ENCODE measurements at places on chromosomes 6 and 20.

- no peak for DNase-seq
These were observed 13.6 kb downstream of the RIPOR2 start for GRCh38 chr6:24922170-24922569.

DNA sequence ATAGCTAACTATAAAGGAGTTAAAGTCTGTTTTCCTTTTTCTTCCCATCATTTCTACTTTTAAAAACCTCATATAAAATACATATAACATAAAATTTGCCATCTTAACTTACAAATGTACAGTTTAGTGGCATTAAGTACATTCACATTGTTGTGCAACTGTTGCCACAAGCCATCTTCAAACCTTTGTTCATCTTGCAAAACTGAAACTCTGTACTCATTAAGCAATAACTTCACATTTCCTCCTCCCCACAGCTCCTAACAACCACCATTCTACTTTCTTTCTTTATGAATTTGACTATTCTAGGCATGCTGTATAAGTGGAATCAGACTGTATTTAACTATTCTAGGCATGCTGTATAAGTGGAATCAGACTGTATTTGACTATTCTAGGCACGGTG, 4.5 kb downstream of the CCDC170 start:
- DNase-seq, result no peak

GRCh38 chr6:163314791-163315470, 99.6 kb upstream of the QKI start:
- no peak for DNase-seq

- no peak for DNase-seq
These were observed 40.9 kb upstream of the SLA2 start for GRCh38 chr20:36686944-36687343.

DNA sequence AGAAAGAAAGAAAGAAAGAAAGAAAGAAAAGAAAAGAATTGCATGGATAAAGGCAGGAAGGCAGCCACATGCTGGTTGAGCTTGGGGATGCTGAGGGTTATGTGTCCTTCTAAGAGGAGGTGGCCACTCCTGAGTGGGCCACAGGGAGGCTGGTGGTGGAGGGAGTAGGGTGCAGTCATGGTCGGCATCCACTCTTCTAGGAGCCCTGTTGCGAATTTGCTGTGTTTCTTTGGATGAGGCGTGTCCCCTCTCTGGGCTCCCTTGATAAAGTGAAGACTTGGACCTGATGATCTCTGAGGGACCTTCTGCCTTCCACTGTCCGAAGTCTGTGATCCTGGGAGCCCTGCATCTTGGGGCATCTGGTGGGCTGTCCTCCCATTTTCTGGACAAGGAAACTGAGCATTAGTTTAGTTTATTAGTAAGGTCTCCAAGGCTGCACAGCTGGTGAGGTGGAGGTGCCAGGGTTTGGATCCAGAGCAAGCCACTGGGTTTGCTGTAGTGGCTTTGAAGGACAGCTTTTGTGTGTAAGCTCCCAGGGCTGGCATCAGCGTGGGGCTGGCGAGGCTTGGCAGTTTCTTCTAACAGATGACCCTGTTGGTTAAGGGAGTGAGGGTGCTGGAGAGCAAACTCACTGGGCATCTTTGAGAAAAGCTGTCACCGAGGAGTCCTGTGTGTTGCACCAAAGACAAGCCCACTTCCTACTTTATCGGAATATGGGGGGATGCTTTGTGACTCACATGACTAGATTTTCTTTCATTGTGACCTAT, 4.3 kb downstream of the DLGAP4 start:
- DNase-seq, result no peak

GRCh38 chr6:34310817-34311216, 62.0 kb upstream of the SMIM29 start:
- no peak for DNase-seq

- no peak for DNase-seq
These were observed 10.0 kb downstream of the CST5 start for GRCh38 chr20:23869520-23869919.

DNA sequence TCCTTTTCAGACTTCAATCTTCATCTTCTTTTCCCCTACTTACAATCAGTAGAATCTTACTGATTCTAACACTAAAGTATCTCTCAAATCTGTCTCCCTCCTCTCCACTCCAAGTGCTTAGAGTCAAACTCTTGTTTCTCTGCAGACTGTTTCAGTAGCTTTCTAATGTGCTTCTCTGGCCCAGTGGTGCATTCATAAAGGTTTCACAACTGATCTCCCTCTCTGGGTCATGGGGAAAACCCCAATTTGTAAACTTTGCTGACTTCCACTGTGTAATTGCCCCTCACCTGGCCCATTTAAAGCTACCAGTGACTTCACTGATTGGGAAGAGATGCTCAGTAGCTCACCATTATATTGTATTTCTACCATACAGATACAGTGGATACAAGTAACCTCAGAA, 183.6 kb downstream of the FAXC start:
- DNase-seq, result no peak

DNA sequence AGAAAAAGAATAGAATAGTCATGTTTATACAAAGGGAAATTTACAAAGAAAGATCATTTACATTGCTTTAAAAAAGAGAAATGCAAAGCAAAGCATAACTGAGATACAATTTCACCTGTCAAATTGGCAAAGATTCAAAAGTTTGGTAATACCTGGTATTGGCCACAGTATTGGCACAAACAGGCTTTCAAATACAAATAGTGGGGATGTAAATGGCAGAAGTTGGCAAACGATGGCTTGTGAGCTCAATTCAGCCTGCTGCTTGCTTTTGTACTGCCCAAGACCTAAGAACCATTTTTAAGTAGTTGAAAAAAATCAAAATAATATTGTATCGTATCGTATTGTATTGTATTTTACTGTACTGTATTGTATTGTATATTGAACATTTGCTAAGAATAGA, 194.5 kb upstream of the JAG1 start:
- no peak for DNase-seq
